ENCODE measurements at places on chromosomes 7 and 10.

DNA sequence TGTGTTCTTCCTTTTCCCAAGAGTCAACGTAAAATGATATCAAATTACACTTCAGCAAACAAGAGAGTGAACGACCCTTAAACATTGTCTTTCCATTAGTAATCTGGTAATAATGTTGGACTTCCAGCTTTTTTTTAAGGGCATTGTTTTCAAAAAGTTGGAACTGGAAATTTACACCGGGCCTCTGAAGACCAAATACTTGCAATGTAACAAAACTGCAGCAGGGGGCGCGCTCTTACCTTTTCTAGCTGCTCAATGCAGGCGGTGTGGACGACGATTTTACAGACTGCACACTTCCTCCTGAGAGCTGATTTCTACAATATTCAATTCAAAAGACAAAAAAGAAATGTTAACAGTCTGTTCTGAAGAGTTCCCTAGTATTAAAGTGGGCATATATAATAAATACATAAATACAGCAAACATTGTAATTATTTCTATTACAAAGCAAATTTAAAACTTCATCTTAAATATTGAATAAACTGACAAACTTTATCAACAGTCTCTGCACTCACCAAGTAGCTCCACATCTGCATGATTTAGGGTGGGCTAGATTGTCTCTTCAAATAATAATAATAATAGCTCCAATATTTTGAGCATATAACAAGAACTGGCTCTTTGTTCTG, 190.4 kb downstream of the DGKI start:
- DNase-seq: peak; percentile 76

GRCh38 chr7:157898261-157898660, 561.5 kb downstream of the DNAJB6 start:
- no peak for DNase-seq

- no peak for DNase-seq
Measured at GRCh38 chr10:5613481-5614154, 52.8 kb downstream of the ASB13 start.

DNA sequence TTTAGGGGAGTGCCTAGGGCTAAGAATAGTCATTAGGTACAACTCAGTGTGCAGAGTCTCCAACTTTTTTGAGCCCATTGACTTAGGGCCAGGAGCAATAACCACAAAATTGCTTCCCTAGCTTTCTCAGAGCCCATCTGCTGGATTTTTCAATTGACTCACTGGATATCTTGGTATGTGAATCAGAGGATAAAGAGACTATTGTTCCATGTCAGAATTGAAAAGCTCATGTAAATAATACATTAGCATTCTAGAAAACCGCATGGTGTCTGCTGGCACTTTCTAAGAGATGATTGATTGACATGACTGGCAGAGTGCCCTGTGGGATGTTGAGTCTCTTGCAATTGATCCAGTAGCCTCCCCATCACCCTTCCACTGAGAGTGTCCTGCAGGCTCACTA, 246.2 kb downstream of the CCDC7 start:
- peak; percentile 61 for DNase-seq

- DNase-seq: no peak
Measured at GRCh38 chr10:123318516-123318915, 164.3 kb downstream of the BUB3 start.

GRCh38 chr7:154927624-154928125, 75.2 kb downstream of the PAXIP1 start:
- DNase-seq: peak; percentile 83

GRCh38 chr7:156629873-156630272, 10.7 kb upstream of the RNF32 start:
- DNase-seq: no peak

GRCh38 chr10:7410862-7411670, at the start of gene SFMBT2:
Gene SFMBT2, minus strand, starts transcription at chr10:7411034. Its CDS starts 29,136 bp downstream, at chr10:7381898.
- DNase-seq: peak; percentile 77

DNA sequence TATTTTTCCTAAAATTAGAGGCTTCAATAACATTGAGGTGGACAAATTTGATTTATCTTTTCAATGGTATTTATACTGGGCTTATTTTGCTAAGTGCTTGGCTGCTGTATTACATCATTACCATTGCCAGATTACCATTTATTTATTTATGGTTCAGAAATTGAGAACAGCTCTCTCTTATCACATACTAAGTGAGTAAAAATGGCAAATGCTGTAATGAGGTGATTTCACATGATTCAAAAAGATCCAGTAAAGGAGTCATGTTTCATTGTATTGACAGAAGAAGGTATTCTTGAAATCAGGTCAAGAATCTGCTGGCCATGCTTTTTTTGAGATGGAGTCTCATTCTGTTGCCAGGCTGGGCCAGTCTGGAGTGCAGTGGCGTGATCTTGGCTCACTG, 322.6 kb downstream of the KIF20B start:
- no peak for DNase-seq

- DNase-seq: no peak
Measured at GRCh38 chr10:111206521-111206920, 129.7 kb downstream of the ADRA2A start.

- DNase-seq: no peak
Measured at GRCh38 chr10:58508316-58508715, 4.4 kb upstream of the BICC1 start.

DNA sequence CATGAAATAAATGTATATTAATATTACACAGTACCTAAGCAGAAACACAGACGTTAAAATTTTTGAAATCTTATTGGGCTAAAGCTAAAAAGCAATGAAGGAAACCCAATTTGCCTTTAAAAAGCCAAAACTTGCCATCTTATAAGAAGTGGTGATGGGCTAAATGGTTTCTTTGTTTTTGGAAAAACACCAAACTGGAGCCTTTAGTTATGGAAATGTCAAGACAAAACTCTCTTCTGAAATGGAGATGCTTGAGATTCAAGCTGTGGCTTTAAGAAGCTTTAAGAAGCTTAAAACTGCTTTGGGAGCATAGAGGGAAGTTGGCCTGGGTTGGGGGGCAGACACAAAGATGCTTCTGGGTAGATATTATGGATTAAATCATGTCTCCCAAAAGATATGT, 277.0 kb downstream of the GFRA1 start:
- no peak for DNase-seq

- DNase-seq: no peak
Measured at GRCh38 chr7:117582219-117582704, 102.4 kb downstream of the CFTR start.

DNA sequence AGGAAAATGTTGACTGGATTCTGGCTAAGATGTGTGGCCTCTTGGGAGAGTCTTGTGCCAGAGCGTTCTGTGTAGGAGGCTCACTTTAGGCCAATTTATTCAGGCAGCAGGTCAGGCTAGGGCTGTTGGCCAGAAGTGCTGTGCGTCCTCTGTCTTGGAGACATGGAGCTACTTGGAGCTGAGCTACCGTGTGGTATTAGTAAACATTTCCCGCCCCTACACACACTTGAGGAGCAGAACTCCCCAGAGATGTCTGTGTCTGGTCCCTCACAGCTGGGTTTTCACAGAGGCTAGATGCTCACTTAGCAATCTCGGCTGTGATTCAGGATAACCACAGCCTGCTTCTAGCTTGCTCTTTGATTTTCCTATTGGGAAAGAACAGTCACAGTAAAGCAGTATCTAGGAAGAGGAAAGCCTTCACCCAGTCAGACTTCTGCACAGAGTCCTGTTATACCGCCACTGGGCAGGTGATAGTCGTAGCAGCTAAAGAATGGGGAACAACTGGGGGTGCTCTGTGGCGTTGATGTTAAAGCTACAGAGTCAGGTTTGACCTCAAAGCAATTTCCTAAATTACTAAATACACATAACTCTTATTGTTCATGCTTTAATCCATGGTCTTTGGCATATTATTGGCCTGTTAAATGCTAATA, 86.7 kb downstream of the MDFIC start:
- DNase-seq: peak; percentile 21

DNA sequence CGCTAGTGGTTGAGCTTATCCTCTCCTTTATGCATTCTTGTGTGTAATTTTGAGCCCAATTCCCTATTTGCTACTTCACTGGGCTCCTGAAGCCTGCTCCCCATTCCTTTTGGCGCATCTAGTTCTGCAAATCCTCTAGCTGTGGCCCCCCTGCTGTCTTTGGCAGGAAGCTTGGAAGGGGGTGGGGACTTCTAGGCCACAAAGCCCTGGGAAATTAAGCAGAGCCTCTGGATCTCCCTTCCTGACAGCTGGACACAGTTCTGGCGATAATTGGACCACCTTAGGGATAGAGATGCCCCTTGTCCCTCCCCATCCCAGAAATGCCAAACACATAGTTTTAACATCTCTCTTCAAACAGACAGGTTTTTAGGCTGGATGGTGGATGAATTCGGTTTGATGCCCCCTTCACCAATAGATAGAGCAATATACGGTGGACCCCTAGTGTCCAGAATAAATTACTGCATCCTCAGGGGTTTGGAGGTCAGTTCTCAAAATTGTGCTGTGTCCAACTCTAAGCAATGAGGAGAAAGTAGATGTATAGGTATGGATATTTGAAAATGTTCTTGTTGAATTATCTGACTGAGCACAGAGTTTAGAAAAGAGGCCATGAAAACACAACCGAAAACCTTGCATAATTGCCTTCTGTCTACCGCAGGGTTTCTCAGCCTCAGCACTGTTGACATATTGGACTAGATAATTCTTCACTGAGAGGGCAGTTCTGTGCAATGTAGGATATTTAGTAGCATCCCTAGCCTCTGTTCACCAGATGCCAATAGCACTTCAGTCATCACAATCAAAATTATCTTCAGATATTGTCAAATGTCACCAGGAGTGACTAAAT, 75.5 kb downstream of the PAPSS2 start:
- peak; percentile 27 for DNase-seq

- DNase-seq: no peak
Measured at GRCh38 chr10:91350651-91351081, 59.5 kb upstream of the HECTD2 start.

- no peak for DNase-seq
Measured at GRCh38 chr10:10927608-10928007, 90.1 kb upstream of the CELF2 start.

DNA sequence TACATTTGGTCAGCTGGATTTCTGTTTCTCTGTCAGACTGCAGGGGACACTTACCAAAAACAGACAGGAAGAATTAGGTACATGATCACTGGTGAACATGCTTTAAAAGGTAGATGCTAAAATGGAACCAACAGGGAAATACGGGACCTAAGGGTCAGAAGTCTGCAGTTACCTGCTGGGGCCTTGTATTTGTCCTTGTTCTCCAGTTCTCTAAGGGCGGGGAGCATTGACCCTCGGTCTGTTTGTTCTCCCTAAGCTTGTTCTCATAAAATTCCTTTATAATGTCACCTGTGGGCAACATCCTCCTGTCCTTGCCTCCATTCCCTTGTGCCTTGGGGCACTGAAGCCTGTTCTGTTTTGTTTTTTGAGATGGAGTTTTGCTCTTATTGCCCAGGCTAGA, 29.8 kb upstream of the MSMB start:
- DNase-seq: no peak

DNA sequence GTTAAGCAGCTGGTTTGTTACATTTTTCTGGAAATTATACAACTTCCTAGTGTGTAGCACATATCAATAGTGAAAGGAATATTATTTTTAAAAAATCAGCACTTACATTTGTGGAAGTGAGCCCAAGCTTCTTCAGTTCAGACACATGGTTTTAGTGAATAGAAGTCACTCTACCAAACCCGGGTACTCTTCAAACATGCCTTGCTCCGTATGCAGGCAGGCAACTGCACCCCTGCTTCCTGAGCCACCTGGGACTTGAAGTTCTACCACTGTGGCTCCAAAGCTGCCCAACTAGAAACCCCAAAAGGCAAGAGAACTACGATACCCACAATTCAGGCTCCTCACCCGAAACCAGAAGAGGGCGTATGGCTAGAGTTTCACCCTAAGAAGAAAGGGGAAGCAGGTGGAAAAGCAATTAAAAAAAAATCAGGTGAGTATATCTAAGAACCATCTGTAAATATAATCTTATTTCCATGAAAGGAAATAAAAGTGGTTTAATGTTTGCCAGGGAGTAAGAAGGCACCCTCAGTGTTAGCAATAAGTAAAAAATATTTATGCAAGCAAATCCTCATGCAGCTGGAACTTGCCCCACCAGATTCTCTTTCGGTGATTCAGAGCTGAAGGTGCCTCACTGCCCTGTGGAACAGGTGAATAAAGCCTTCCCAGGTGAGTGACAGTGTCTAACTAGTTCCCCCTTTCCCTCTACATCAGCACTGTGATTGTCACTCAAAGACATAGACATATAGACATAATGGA, at the start of gene MACC1:
Gene MACC1, minus strand, starts transcription at position 192 of the 756 bp plus-strand sequence. CDS start 55,522 bp downstream, outside the sequence.
- peak; percentile 20 for DNase-seq

- no peak for DNase-seq
Measured at GRCh38 chr10:24136070-24136469, 72.9 kb upstream of the KIAA1217 start.

- no peak for DNase-seq
Measured at GRCh38 chr7:82722946-82723345, 279.4 kb upstream of the CACNA2D1 start.

GRCh38 chr7:134394056-134394455, 64.8 kb downstream of the AKR1B1 start:
- no peak for DNase-seq

GRCh38 chr7:43825391-43825808, 43.9 kb downstream of the MRPS24 start:
- DNase-seq: no peak

DNA sequence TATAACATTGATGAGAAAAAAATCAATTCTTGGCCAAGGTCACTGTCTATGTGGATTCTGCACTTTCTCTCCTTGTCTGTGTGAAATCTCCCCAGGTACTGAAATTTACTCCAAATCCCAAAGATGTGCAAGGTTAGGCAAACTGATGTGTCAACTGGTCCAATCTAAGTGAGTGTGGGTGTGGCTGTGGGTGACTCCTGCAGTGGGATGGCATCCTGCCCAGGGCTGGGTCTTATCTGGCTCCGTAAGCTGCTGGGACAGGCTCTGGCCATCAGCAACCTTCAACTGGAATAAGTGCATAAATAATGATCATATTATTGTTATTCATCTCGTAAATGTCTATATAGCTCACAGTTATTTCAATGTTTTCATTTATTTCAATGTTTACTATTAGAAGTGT, 79.3 kb downstream of the JCAD start:
- DNase-seq: no peak

DNA sequence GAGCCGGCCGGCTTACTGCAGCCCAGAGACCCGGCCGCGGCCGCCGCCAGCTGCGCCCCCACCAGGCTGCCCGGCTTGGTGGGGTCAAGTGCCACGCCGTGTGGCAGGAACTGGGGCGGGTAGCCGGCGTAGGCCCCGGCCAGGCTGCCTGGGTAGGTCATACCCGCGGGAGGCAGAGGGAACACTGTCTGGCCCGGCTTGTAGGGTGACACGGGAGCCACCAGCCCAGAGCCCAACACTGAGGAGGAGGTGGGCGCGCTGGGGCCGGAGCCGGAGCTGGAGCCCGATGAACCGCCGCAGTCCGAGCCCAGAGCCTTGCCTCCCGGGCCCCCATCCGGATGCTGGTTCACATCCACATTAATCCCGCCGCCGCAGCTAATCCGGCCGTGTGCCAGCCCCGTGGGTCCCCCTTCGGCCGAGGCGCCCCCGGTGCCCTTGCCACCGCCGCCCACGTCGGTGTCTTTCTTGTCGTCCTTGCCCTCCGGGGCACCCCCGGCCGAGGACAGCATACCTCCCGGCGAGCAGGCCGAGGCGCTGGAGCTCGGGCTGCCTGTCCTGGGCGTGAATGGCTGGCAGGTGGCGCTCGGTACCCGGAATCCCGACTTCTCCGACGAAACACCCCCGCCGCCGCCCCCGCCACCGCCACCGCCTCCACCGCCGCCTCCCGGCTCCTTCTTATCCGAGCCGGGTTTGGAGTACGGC, 2.0 kb downstream of the ZNF503 start:
- DNase-seq: peak; percentile 63

- peak; percentile 16 for DNase-seq
Measured at GRCh38 chr10:63415640-63416244, 50.0 kb downstream of the JMJD1C start.

Data from globus pallidus (tissue), 1 donor.